Hippocampal formation (tissue), 2 donors: ENCODE measurements at places on chromosomes 4 and X.

DNA sequence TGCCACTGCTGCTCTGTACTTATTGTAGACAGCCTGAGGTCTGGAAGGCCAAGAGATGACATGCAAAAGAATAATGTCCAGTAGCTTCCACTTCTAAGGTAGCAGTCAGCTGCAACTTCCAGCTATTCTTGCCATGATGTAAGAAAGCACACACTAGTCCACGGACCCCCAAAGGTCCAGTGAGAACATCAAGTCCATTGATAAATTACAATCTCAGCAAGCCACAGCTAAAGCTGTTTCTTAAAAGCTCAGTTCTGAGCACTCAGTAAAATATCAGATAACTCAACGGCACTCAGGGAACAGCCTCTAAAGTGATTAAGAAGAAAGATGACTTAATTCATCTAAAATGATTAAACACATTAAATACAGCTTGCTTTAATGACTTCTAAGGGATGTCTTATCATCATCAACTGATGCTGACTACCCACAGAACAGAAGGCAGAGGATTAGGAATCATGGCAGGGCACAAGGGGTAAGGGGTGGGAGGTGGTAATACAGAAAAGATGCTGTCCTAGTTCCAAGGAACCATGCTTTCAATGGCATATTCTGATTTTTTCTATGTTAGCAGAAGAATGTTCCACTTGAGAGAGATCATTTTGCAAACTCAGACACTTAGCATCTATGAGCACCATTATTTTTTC lies 99.1 kb upstream of the CBR4 start:
- no peak for DNase-seq

DNA sequence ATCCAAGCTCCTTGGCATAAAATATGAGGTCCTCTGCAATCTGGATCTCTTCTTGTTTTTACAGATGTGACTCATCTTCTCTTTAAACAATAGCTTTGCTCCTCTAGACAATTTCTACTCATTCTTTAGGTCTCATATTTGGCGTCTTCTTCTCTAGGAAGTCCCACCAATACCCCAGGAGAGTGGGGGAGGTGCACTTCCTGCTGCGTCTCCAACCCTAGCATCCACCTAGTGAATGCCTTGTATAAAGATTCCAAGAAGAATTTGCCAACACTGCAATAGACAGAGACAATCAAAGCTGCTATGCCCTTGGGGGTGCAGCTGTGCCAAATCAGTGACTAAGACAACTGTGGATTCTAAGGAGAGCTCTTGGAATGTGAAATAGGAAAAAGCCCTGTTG lies 45.7 kb upstream of the SLC10A7 start:
- DNase-seq = no peak

DNA sequence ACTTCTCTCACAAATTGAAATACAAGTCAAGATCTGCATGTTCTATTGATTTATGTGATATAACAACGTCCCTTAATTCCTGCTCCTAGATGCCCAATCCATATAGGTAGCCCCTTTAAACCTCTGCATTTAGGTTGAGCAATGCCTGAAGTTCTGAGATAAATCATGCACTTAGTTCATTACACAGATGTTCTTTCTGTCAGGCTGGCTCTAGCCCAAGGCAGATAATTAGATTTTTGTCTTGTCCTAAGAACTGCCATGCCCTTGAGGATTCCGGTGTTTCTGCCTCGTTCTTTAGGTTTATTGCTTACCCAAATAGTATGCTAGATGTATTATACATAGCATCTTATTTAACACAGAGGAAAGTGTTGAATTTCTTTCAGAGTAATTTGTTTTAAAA lies 143.1 kb downstream of the TRAM1L1 start:
- DNase-seq = no peak

- DNase-seq = no peak
These were observed 909 bp upstream of the PRKG2 start for GRCh38 chr4:81215931-81216330.

DNA sequence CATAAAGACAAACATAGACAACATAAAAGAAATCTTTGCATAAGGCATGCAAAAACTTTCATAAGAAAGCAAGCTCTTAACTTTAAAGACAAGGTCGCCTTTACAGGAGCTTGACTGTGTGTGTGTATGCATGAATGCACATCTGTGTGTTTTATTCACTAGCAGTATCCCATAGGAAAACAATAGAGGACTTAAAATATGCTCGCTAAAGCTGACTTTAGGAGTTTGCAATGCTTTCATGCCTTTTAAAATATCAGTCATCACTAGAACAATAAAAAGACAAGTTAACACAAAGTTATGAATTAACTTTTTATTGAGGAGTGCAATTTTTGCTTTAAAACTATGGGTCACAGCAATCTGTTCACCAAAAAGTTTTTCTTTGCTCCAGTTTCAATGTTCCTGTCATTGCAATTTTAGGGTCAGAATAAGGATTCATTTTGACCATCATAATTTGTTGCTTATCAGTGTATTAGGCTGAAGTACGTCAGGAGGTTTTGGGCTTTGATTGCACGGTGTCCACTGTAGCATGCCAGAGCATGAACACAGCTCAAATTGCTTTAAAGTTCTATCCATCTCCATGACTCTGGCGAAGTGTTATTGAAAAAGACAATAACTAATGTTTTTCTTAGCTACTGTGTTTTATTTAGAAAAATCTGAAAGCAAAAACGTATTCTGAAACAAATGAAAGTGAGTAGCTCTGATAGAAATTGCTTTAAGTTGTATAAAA lies 36.9 kb downstream of the ANXA10 start:
- no peak for DNase-seq

DNA sequence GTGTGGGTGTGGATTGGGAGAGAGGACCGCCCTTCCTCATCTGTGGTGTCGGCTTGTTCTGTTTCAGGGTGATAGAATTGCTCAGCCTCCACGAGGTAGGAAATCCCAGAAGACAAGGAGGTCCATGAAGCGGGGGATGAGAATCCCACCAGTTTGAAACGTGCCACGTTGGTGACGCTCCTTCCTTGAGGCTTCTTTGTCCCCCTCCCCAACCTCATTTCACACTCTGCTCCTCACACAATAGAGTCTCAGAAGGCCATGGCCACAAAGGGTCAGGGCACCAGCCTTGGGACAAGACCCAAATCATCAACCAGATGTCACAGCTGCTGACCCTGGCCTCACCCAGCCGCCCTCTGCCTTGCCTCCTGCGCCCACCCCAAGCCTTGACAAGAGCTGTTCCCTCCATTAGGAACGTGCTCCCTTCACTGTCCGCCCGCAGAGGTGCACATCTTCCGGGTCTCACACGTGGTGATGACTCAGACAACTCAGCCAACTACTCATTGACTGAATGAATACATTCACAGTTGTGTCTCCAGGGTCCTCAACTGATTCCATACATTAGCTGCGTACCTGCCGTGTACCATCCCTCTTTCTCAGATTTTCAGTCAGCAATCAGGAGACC lies 18.3 kb downstream of the BLOC1S4 start:
- DNase-seq = no peak

DNA sequence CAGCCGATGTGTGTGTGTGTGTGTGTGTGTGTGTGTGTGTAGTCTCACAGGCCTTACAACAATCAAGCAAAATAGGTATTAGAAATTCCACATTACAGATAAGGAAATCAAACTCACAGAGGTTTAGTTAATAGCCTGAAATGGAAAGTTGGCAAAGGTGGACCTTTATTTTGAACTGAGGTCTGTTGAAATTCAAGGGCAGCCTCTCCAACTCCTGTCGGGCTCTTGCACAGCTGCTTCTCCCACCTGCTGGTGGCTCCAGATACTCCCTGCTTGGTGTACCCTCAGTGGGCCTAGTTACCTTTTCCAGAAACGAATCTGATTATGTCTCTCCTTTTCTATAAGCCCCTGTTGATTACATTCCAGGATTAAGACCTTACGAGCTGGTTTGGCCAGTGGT lies 195.9 kb downstream of the MGST2 start:
- DNase-seq = no peak

DNA sequence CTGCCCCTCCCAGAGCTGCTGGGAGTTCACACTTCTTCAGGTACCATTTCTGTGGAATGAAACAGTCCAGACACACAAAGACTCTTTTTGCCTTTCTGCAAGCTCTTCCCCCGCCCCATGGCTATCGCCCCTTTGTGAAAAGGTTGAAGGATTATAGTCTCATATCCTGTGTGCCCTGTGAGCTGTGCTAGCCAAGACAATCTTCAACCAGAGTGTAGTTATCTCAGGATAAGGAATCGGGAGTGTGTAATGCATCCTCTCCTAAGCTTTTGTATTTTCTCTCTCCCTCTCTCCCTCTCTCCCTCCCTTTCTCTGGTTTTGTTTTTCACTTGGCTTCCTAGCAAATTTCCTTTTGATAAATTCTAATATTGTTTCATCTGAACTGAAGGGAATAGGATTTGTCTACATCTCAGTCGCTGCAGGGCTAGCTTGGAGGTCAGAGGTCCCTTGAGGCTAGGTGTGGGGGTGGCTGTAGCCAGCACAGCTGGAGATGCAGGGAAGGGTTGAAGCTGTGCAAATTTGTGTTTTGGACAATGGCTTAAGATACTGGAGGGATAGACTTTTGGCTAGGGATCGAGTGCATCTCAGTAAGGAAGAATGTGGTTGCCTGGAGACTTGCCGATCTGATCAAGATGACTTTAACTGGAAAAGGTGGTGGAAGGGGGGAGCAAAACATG lies 74.6 kb upstream of the NALF2 start:
- DNase-seq = no peak

GRCh38 chr4:151627491-151627890 lies 133.3 kb downstream of the GATB start:
- DNase-seq = no peak

DNA sequence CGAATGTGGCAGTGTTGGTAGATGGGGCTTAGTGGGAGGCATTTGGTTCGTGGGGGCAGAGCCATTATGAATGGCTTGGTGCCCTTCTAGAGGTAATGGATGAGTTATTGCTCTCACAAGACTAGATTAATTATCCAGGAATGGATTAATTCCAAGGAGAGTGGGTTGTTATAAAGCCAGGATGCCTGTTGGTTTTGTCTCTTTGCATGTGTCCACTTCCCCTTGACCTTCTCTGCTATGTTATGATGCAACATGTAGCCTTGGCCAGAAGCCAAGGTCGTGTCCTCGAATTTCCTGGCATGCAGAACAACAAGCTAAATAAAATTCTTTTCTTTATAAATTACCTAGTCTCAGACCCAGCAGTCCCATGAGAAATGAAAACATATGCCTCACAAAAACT lies 111.2 kb upstream of the PLS3 start:
- no peak for DNase-seq

DNA sequence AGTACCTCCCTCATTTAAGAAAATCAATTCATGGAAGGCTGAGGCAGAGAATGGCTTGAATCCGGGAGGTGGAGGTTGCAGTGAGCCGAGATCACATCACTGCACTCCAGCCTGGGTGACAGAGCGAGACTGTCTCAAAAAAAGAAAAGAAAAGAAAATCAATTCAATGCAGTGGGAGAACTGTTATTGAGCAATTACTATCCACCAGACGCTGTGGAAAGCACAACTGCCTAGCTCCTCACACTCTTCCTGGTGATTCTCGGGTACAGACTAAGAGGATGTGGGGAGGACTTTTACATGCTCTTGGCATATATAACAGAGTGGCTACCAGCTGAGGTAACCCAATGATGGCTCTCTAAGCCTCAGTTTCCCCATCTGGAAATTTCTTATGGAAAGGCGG lies 2.7 kb upstream of the TMSB4X start:
- no peak for DNase-seq

- no peak for DNase-seq
These were observed 172.4 kb upstream of the SCML1 start for GRCh38 chrX:17564689-17565409.

DNA sequence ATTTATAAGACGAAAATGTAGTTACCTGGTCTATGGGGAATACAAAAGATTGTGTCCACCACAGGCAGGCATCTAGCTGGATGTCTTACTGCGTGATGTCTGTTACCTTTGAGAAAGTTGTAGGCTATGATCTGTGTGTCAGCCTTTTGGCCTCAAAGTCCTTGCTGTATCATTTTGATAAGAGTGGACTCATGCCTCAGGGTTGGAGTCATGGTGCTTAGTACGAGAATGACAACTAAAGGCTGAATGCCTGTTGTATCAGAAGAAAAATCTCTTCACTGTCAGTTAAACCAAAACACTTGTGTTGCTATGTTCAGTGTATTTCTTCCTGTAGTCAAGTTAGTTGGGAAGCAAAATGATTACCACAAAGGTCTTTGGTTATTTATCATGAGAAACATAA lies 226.2 kb downstream of the ARHGAP10 start:
- no peak for DNase-seq

GRCh38 chrX:107440692-107441091 lies 8.8 kb upstream of the FRMPD3 start:
- no peak for DNase-seq

DNA sequence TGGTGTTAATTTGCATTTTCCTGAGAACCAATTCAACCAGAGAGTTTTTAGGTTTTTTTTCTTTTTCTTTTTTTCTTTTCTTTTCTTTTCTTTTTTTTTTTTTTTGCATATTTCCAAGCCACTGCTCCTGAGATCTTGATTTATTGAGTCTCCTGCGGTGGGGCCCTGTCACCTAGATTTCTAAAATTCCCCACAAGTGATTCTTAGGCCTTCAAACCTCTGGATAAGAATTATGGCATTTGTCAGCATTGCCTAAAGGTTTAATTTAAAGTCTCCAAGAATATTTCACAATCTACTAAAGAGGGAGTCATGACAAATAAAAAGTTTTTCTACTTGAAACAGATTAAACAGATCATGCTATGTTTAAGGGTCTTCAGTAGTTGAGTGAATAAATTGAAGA lies 84.9 kb downstream of the GAB1 start:
- no peak for DNase-seq

DNA sequence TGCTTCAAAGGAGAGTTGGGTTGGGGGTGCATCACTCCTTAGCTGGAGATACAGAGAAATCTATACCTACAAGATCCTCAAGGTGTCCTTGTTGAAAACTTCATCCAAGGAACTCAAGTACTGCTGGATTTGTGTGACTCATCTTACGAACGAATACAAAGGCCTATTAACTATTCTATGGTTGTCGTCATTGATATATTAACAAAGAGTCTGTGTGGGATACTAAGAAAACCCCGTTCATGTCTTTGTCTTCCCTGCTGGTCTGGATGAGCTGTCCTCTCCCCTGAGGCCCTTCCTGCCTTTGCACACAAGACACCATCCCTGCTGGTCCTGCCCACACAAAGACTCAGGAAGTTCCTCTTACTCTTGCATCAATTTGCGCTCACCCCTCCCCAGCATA lies 54.9 kb upstream of the IRF2 start:
- no peak for DNase-seq

GRCh38 chrX:13389501-13389900 lies 69.6 kb upstream of the ATXN3L start:
- no peak for DNase-seq

DNA sequence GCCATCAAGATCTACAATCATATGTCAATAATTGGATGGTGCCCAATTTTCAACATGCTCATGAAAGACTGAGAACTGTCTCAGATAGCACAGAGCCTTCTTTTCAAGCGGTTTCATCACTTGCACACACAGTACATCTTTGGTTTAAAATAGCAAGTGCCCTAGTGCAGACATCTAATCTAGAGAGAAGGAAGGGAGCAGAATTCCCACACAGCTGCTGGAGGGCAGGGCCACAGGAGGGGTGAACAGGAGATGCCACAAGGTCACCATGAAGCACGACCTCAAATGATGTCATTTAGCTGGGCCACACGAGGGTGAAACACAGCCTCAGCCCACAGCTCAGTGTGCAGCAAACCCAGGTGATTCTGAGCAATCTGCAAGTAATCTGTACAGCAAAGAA lies 24.3 kb downstream of the LEF1 start:
- no peak for DNase-seq
